ENCODE measurements at places on chromosomes 2 and 18. TPM values are rescaled to one million over a fixed set of nuclear protein-coding genes. Genes with fewer than 3 reads are reported as not detected.

DNA sequence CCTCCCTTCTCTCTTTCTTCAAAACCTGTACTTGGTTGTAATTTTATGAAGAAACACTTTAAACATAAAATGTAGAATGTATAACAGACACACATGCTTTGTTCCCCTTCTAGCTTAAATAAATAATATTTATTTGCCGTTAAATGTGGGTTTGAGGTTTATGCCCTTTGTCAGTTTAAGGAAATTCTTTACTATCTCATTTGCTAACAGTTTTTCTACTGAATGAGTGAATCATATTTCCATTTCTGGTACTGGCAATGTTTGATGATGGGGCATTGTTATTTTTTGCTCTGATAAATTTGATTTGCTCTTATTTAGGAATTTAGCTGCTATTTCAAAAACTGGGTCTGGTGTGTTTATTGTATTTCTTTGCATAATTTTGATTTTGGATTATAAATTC lies 555.6 kb downstream of the CCDC85A start:
- H3K4me1 ChIP-seq = no peaks in the 10 kb centered on the region
- H3K36me3 ChIP-seq = no peaks in the 10 kb centered on the region
- H3K27me3 ChIP-seq = no peaks in the 10 kb centered on the region

- DNase-seq = no peak
- no peaks in the 10 kb centered on the region for H3K36me3 ChIP-seq
- H3K4me1 ChIP-seq = no peaks in the 10 kb centered on the region
- H3K27me3 ChIP-seq = no peaks in the 10 kb centered on the region
- no peak overlapping the region for H3K27ac ChIP-seq
Measured at GRCh38 chr2:1026141-1026540, 75.5 kb downstream of the SNTG2 start.

DNA sequence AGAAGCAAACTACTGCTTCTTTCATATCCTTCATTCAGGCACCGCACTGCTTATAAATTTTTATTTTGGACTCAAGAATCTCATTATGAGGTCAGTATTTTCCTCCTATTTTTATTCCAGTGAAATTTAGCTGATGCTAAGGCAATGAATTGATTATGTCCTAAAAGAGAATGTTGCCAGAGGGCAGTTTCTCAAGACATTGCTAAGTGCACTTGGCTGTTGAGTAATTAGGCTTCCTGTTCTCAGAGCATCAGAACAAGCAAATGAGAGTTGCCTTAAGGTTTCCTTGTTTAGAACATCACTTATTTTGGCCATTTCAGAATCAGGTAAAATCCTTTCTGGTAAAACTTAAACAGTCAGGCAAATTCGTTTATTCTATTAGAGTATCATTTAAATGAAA lies 548.6 kb upstream of the ZEB2 start:
- no peaks in the 10 kb centered on the region for H3K36me3 ChIP-seq
- H3K27ac ChIP-seq = no peak overlapping the region
- no peaks in the 10 kb centered on the region for H3K27me3 ChIP-seq
- H3K4me1 ChIP-seq = no peaks in the 10 kb centered on the region

DNA sequence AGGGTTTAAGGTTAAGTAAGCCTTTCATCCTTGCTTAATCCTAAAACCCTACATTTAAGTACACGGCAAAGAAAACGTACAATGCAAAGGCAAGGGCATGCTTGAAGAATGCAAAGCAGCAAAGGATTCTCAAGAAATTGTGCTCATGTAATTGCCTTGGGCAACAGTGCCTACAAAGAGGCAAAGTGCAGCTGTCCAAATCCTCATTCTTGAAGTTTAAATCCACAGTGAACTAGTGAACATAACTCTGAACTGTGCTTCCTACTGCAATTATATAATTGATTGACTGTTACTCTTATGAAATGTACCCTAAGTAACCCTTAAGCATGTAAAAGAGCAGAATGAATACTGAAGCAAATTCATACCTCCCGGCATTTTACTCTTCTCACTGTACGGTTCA lies 85.4 kb downstream of the MAP3K20 start:
- H3K27me3 ChIP-seq = no peaks in the 10 kb centered on the region
- no peak for DNase-seq

- peaks cover 3% of the 10 kb centered on the region for H3K27me3 ChIP-seq
- no peaks in the 10 kb centered on the region for H3K36me3 ChIP-seq
Measured at GRCh38 chr2:42404676-42405075, 43.7 kb upstream of the COX7A2L start.

- H3K4me3 ChIP-seq = no peak overlapping the region
- H3K27me3 ChIP-seq = no peaks in the 10 kb centered on the region
- no peak for DNase-seq
- H3K27ac ChIP-seq = no peak overlapping the region
- no peaks in the 10 kb centered on the region for H3K36me3 ChIP-seq
- no peaks in the 10 kb centered on the region for H3K4me1 ChIP-seq
Measured at GRCh38 chr2:201575971-201576370, 67.3 kb downstream of the TMEM237 start.

- no peaks in the 10 kb centered on the region for H3K27me3 ChIP-seq
- no peaks in the 10 kb centered on the region for H3K36me3 ChIP-seq
- H3K4me3 ChIP-seq = no peak overlapping the region
- DNase-seq = no peak
- H3K27ac ChIP-seq = no peak overlapping the region
Measured at GRCh38 chr2:236935631-236936445, 149.9 kb upstream of the COPS8 start.

DNA sequence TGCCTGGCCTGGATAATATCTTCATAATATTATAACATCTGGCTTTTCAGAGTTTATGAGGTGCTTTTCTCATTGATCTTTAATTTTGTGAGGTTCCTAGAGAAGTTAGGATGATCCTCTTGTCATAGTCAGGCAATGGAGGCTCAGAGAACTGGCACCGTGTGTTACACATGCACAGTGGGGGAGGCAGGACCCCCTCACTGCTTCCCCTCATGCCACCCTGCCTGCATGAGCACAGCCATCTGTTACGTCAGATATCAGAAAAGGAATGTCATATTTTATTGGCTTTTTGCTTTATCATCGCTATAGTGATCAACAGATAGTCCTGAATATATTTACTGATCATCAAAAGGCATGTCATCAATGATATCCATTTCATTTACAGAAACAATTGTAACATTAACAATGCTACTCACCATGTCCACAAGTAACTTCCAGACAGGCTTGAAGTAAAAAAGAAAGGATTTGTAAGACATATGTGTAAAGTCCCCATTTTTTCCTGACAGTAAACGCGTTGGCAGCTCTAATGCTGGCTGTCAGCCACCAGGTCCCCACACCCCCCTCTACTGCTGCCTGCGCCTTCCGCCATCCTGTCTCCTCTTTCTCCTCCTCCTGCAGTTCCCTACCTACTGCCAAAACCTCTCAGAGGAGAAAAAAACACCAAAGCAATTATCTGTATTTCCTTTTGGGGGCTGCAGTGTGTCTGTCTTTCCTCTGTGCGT lies 18.8 kb downstream of the ENOSF1 start:
- no peak overlapping the region for H3K27ac ChIP-seq
- H3K27me3 ChIP-seq = no peaks in the 10 kb centered on the region
- DNase-seq = no peak
- no peak overlapping the region for H3K4me3 ChIP-seq

DNA sequence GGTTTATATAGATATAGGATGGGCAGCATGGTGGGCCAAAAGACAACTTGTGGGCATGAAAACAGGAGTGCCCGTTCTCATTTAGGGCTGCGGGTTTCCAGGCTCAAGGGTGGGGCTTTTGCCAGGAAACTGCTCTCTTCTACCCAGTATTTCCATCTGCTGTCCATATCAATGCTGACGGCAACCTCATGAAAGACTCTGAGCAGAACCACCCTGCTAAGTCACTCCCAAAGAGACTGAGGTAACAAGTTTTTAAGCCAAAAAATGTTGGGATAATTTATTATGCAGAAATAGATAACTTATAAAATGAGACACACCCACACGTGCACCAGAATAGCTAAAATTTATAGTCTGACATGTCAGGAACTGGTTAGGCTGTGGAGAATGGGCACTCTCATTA lies 36.1 kb upstream of the MPPE1 start:
- H3K27me3 ChIP-seq = no peaks in the 10 kb centered on the region
- no peaks in the 10 kb centered on the region for H3K36me3 ChIP-seq
- H3K27ac ChIP-seq = no peak overlapping the region
- no peak overlapping the region for H3K4me3 ChIP-seq
- peaks cover 21% of the 10 kb centered on the region for H3K4me1 ChIP-seq
- no peak for DNase-seq

DNA sequence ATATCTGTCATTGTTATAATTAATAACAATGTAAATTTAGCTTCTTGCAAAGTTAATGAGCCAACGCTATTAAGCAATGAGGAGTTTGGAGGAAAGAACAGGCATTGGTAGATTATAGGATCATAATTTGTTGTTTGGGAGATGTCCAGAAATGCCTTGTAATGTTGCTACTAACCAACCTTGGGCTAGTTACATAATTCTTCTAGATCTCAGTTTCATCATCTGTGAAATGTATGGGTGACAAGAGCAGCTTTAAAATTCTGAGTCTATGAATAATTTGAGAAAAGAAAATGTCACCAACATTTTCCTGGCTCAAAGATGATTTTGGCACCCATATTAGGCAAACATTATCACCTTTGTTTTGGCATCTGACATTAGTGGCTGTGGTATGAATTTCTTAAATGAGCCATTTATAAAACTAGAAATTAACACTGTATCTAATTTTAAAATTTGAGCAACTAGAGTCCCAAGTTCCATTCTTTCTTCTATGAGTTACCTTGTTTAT lies 2.9 kb downstream of the TMEM178A start:
- no peaks in the 10 kb centered on the region for H3K36me3 ChIP-seq
- peaks cover 26% of the 10 kb centered on the region for H3K27me3 ChIP-seq
- no peak overlapping the region for H3K4me3 ChIP-seq
- no peaks in the 10 kb centered on the region for H3K4me1 ChIP-seq

DNA sequence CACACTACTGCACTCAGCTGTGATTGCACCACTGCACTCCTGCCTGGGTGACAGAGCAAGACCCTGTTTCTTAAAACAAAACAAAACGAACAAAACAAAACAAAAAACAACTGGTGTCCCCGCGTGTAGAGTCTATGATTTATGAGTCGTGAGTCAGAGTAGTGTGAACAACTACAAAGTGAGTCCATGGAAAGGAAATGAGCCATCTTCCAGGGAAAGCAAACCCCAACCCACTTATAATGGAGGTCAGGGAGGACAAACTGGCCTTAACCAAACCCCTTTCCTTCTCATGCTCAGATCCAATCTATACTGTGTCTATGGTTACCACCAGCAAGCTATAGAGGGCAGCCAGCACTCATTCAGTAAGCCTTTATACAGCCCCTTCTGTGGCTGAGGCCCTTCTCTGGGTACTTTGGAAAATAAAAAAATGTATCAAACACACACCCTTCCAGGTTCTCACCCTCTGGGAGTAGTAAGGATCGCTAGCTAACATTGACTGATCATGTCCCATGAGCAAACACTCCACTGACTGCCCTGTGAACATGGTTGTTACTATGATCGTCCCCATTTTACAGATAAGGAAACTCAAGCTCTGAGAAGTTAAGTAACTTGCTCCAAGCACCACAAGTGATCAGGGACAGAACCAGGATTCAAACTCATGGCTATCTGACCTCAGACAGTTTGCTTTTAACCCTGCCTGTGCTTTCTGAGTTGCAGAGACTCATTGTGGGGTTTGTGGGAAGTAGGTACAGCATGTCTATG lies 24.7 kb upstream of the COLEC12 start:
- no peak overlapping the region for H3K4me3 ChIP-seq
- no peak overlapping the region for H3K27ac ChIP-seq
- peak; percentile 26 for DNase-seq
- H3K27me3 ChIP-seq = peaks cover 10% of the 10 kb centered on the region
- no peaks in the 10 kb centered on the region for H3K4me1 ChIP-seq
- no peaks in the 10 kb centered on the region for H3K36me3 ChIP-seq

DNA sequence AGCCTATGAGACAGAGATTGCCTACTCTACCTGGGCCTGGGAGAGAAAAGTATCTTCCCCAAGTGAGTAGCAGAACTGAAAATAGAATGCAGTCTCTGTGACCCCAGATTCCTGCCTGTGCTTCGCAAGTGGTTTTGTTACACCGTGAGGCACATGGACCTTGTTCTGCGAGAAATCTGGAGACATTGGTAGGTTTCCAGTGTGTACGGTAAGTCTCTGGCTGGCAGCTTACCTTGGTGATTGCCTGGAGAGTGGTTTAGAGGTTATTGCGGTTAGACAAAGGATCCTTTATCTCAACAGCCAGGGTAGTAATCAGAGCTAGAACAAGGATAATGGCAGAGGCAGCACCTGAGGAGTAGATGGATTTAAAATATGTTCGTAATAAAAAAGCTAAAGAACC lies 606.0 kb upstream of the GCFC2 start:
- DNase-seq = no peak
- H3K4me1 ChIP-seq = no peaks in the 10 kb centered on the region
- H3K27ac ChIP-seq = no peak overlapping the region
- H3K27me3 ChIP-seq = no peaks in the 10 kb centered on the region
- H3K4me3 ChIP-seq = no peak overlapping the region
- H3K36me3 ChIP-seq = no peaks in the 10 kb centered on the region

DNA sequence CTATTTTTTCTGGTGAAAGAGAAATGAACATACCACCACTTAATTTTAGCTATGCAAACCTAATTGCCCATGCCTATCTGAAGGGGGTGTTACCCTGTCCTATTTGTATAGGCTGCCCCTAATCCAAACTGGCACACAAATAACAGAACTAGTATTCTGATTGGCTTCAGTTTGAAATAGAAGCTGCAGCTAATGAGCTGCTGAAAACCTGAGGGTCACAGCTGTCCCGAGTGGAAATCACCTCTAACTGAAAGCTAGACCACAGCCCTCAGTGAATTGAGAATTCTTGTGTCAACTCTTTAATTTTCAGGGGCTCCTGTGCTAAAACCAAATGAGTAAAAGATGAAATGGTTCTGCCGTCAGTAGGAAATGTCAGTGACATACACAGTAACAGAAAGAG lies 28.7 kb downstream of the CCDC141 start:
- H3K36me3 ChIP-seq = no peaks in the 10 kb centered on the region
- H3K27me3 ChIP-seq = no peaks in the 10 kb centered on the region
- H3K4me1 ChIP-seq = no peaks in the 10 kb centered on the region

- no peak for DNase-seq
- H3K36me3 ChIP-seq = no peaks in the 10 kb centered on the region
- peaks cover 17% of the 10 kb centered on the region for H3K4me1 ChIP-seq
Measured at GRCh38 chr2:208062961-208063360, 37.6 kb upstream of the PLEKHM3 start.

DNA sequence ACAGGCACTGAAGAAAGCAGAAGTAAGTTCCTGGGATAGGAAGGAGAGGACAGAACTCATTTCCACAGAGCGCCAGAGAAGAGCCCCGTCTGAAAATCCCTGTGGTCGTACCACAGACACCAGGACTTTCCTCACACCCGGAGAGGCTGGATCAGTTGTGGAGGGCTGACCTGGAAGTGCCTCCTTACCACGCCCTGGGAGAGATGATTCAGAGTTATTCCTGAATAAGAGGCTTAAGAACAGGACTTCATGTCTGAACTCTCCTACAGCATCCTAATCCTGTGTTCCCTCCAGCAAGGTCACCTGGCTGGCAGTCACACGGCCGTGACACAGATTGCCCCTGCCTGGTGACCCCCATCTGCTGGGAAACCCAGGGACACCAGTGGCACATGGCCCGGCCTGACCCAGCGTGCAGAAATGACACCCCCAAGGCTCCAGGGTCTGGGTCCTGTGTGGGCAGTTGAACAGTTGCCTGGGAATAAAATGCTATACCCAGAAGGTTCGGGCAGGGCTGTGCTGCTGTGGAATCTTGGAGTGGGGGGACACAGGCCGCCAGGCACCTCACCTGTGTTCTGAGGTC lies 105.9 kb downstream of the PXDN start:
- no peak for DNase-seq
- peaks cover 66% of the 10 kb centered on the region for H3K27me3 ChIP-seq
- no peak overlapping the region for H3K27ac ChIP-seq
- no peak overlapping the region for H3K4me3 ChIP-seq
- no peaks in the 10 kb centered on the region for H3K36me3 ChIP-seq

The TBC1D8 gene
- polyA plus RNA-seq = 1.2 TPM

The CD8B2 gene
- not detected for polyA plus RNA-seq

Data from K562 (cell line).